ENCODE measurements at places on chromosomes 1 and 21.

DNA sequence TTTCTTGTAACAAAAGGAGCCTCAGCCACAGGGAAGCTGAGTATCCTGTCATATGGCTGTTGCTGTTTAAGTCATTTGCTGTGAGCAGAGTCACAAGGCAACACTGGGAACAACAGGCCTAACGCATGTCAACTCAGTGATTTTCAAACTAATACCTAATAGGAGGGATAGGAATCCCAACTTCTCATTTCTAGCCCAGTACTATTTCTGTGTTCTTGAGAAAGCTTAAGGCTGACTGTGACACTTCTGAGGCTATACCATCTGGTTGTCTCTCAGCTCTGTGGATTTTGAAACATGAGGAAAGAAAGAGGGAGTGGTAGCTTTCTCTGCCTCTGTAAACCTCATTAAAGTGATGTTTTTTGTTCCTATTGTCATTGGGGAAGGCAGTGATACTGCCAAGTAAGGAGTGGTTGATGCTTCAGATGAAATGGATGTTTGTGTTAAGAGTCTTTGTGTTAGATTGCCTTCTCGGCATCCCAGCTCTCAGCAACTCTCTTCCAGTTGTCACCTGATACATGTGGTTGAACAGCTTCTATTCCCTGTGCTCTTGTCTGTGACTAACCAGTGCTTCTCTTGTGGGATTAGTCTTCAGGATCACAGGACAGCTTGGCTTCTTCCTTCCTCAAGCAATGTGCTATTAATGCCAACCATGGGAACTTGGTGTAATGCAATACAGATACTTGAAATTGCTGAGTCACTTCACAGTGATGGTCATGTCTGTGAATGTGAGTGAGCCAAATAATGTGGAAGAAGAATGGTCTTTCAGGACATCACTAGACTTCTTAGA, 166.8 kb upstream of the IVNS1ABP start:
- DNase-seq, result peak; percentile 93

DNA sequence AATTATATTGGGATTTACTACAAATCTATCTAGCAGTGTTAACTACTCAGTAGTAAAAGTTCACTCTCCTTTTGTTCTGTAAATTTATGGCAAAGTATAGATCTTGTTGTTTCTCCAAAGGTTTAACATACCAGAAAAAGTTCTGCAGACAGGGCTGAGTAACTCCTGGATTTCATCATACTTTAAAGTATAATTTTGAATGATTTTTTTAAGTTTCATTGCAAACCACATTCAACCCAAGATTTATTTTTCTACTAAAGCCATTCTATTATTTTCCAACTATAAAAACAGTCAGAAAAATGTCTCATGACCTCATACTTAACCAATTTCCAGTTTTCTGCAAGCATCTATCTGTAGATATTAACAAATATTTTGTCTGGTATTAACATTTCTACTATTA, 585.8 kb upstream of the ZRANB2 start:
- DNase-seq, result no peak

- DNase-seq, result peak; percentile 91
Measured at GRCh38 chr1:192559115-192560006, 16.2 kb upstream of the RGS1 start.

- no peak for DNase-seq
Measured at GRCh38 chr1:180116964-180117763, 37.5 kb upstream of the QSOX1 start.

- DNase-seq, result no peak
Measured at GRCh38 chr1:113616156-113616555, 143.1 kb downstream of the PHTF1 start.

DNA sequence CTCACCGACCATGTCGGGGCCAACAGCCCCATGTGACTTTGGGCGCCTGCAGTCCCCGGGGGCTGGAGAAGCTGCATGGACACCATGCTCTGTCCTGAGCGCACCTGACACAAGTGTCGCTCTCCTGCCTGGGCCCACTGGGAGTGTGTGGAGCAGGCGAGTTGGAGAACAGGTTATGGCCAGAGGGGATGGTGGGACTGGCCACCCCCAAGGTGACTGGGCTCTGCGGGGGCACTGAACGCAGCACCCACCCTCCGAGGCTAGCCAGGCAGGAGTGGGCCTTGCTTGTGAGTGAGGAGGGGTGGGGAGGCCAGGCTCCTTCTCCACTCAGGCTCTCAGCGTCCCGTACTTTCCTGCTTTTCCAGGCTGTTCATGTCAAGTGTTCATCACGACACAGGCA, 35.6 kb downstream of the SNAP47 start:
- no peak for DNase-seq

GRCh38 chr1:154752273-154753030, 117.6 kb downstream of the KCNN3 start:
- no peak for DNase-seq

- DNase-seq, result no peak
Measured at GRCh38 chr1:198711837-198712236, 73.0 kb downstream of the PTPRC start.

- DNase-seq, result no peak
Measured at GRCh38 chr21:25464275-25464674, 143.0 kb downstream of the MRPL39 start.

DNA sequence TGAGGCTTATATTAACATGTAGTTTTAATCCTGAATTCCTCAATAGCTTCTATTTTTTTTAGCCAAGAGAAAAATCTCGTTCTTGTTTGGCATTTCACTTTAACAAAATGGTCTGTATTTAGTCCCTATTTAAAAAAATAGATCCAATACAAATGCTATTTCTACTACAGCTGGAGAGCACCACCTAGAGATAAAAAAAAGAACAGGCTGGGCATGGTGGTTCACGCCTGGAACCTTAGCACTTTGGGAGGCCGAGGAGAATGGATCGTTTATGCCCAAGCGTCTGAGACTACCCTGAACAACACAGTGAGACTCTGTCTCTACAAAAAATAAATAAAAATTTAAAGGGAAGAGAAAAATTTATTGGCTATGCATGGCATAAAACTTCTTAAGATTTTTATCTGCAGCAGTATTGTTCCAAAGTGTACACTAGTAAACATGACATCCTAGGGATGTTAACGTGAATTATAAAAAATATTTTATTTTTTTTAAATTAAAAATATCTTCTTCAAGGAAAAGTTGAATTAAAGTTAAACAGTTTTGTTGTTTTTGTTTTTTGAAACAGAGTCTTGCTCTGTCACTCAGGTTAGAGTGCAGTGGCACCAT, 4.4 kb downstream of the ST7L start:
- no peak for DNase-seq

DNA sequence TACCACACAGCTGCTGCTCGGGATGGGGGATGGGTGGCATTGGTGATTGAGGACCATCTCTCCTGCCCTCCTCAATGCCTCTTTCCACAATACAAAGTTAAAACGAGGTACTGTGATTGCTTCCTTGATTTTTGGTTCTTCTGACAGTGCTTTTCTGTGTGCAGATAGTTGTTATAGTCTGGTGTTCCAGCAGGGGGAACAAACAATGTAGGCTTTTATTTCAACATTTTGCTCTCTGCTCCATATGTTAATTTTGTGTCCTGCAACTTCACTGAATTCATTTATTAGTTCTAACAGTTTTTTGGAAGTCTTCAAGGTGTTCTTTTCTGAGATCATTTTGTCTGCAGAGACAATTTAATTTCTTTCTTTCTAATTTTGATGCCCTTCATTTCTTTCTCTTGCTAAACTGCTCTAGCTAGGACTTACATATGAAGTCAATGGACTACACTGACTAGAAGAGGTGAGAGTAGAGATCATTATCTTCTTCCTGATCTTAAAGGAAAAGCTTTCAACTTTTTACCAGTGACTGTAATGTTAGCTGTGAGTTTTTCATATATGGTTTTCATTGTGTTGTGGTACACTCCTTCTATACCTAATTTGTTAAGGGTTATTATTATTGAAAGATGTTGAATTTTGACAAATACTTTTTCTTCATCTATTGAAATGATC, 45.4 kb downstream of the TNFSF18 start:
- no peak for DNase-seq

DNA sequence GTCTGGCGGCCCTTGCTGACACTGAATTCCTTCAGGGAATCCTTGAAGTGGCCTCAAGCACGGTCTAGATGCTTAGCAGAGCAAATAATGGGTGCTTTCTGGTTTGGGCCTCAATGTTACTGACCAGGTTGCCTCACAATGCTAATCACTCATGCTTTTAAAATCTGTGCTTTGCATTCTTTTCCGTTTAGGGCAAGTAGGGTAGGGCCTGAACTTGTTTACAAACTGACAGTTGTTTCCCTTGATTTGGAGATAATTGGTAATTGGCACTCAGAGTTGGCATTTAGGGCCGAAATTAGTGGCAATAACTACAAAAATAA, 1.4 kb downstream of the VPS13D start:
- no peak for DNase-seq

DNA sequence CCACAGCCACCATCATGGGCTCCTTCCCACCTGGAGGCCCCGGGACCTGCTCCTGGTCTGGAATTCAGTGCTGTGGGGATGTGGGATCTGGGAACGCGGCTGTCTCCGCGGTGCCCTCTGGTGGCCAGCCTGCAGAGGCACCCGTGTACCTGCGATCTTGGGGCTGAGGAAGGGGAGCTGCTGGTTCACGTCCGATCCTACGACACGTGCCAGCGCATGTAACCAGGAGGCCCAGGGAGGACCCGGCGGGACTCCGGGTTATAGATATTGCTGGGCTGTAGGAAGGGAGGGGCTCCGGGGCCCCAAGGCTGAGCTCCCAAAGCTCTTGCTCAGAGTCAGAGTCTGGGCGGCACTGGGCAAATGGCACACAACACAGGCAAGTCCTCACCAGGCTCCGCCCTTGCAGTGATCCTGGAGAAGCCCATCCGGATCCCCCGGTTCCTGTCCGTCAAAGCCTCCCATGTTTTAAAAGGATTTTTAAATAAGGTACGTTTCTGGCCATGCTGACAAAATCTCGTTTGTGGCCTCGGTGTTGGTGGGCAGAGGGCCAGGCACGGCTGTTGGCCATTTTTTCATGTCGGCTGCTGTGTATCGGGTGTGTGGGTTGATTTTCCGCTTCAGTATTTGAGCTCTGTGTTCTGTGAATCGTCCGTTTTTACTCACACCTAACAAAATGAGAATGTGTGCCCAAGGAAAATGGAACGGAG, 20.1 kb downstream of the FAAP20 start:
- DNase-seq, result peak; percentile 22
